Activated naive CD4-positive, alpha-beta T cell treated with anti-CD3 and anti-CD28 coated beads for 36 hours (primary cell): ENCODE measurements at places on chromosomes 1 and 21. TPM values are rescaled to one million over a fixed set of nuclear protein-coding genes. Genes with fewer than 3 reads are reported as not detected.

TRIM17 gene
- total RNA-seq, result 1.2 TPM

GRCh38 chr21:43342301-43342881, 84.5 kb downstream of the SIK1 start:
- no peak for DNase-seq

HRNR gene
- not detected for total RNA-seq

OR2L5 gene
- not detected for total RNA-seq

- no peak for DNase-seq
These were observed 291.9 kb downstream of the DSCAM start for GRCh38 chr21:40555021-40555528.

GRCh38 chr1:174097426-174097825, 61.9 kb upstream of the RABGAP1L start:
- DNase-seq, result no peak

RAB25 gene
- 1.3 TPM for total RNA-seq

- no peak for DNase-seq
These were observed 192.3 kb downstream of the FCRL5 start for GRCh38 chr1:157360023-157360390.

DNA sequence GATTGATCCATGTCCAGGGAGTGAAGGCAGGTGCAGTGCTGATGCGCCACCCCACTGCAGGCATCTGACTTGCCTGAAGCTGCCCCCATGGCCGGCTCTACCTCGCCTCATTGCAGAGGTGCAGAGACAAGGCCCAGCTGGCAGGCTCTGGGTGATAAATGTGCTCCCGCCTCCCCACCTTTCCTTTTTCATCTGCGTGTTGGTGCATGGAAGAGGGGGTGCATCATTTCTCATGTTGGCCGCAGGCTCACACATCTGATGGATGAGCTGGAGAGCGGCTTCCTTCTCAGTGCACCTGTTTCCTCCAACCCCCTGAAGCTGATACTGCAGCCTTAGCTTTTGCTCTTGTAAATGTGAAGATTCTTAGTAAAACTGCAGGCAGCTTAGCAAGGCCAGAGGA, 306.0 kb upstream of the KAZN start:
- no peak for DNase-seq

DNA sequence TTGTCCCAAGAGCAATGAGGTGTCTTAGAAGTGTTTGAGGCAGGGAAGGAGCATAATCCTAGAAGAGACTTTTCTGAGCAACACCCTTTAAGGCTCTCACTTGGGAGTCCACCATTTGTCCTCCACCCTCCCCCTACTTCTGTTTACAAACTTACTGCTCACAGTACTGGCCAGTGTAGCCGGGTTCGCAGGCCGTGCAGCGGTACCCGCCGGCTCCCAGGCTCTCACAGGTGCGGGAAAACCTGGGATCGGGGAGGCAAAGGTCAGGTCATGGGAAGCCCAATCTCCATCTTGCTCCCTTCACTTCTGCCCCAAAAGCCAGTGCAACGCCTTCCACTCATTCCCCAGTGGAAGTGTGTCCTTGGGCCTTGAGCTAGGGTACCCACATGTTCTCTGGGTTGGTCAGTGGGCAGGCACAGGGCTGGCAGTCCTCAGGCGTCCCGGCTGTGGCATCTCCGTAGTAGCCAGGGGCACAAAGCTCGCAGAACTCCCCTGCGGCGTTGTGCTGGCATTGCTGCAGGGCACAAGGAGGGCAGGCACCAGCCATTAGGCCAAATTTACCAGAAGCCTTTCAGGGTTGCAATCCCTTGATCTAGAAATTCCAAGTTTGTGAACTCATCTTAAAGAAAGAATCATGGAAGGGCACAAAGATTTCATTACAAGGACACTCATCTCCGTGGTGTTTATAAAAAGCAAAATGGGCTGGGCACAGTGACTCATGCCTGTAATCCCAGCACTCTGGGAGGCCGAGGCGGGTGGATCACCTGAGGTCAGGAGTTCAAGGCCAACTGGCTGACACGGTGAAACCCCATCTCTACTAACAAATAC, 49.8 kb downstream of the LDLRAD2 start:
- no peak for DNase-seq

DNA sequence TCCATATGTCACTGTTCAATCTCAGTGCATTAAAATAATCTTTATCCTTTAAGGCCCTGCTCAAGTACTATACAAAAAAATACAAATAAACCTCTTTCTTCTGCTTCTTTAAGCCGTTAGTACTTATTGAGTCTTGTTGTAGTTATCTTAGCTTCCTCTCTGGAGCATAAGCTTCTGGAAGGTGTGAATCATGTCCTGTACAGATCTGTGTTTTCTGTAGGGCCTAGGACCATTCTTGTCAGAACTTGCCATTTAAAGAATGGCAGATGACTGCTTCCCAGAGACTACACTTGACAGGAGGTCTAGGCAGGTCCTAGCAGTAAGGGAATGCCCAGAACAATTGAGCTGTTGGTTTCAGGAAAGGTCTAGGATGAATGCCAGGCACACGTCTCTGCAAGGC, 12.9 kb downstream of the NEK7 start:
- DNase-seq, result peak; percentile 23

FAM177B gene
- total RNA-seq, result not detected

KMO gene
- not detected for total RNA-seq

DNA sequence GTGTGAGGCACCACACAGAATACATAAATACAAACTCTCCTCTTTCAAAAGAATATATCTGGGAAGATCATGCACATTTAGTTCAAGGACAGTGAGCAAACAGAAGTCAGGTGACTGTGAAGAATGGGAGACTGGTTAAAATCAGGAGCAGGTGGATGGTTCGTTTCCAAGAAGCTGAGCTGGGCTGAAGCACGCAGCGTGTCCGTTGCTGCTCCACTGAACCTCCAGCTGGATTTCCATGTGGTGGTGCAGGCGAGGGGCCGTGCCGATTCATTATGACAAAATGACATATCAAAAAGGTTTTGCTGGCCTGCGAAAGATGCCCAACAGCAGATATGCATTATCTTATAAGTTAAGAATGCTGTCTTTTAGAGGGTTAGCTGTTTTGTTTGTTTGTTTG, 66.0 kb downstream of the OLIG1 start:
- DNase-seq, result no peak

- no peak for DNase-seq
These were observed 106.9 kb downstream of the ZNF281 start for GRCh38 chr1:200302921-200303290.

GRCh38 chr1:2137257-2138121, 57.1 kb downstream of the FAAP20 start:
- no peak for DNase-seq

LMOD1 gene
- not detected for total RNA-seq

CEP85 gene
- total RNA-seq, result 47.0 TPM

DNA sequence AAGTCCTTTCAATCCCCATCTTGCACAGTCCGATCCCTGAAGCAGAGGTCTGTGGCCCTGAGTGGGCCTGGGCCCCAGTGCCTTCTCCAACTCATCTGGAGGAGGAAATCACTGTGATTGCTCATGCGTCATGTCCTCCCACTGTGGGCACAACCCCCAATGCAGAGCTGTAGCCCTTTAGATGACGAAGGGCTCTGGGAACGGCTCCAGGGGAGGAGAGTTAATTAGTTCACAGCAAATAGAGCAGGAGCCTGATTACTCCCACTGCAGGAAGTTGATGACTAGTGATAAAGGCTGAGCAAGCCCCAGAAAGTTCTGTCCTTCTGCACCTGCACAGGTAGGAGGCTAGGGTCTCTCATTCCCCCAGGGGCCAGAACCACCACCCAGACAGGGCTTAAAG, 111.5 kb downstream of the CCDC185 start:
- DNase-seq, result no peak

LCE1A gene
- not detected for total RNA-seq

TSSK3 gene
- 1.9 TPM for total RNA-seq
